ENCODE measurements at places on chromosomes 6 and 20.

DNA sequence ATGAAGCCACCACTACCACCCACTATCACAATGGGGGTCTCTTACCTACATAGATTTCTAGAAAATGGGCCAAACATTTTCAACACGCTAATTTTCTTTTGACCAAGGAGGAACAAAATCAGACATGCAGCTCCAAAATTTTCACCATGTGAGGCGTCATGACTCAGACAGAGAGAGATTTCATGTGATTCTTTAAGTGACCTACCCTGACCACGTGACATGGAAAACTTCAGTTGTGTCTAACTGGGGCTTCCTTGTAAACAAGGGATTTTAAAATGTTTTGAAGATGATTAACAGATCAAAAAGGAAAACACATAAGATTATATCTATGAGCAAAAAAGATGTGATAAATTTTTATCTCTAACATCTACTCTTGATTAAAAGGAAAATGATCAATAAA is 199.2 kb downstream of the TBXT start:
- no peak for DNase-seq

GRCh38 chr20:34891166-34892062 is 15.0 kb downstream of the ACSS2 start:
- no peak for DNase-seq

- DNase-seq, result no peak
These were observed 631.9 kb upstream of the MMS22L start for GRCh38 chr6:97914912-97915311.

DNA sequence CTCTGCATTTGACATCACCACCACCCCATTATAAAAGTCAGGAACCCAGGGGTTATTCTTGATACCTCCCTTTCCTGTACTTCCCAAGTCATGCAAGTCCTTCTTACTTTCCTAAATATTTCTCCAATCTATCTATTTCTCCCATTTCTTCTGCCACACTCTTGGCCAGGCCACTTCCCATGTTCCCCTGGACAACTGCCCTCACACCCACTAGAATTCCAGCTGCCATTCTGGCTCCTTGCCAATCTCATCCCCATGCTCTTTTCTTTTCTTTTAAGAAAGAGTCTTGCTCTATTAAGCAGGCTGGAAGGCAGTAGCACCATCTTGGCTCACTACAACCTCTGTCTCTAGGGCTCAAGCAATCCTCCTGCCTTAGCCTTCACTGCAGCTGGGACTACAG is 15.2 kb downstream of the DEFB132 start:
- no peak for DNase-seq

DNA sequence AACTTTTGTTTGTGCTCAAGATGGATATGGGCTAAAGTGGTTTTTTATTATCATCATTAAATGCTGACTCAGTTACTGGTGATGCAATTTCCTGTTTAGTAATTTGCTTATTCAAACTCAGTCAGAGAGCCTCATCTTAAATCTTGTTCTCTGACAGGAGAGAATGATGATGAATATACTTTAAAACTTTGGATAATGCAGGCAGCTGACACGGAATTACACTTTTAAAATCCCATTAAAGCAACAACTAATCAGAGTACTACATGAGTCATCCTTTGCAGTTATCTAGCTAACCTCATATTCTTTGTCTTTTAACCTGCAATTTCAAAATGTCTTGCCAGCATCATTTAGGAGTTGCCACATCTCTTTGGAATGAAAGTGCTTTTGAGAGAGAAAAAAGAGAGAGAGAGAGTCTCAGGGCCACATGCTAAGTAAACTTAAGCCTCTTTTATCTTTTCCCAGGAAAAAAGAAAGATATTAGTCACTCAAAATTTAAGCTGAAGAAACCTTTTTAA is 9.2 kb upstream of the C6orf141 start:
- no peak for DNase-seq

- no peak for DNase-seq
These were observed 167.0 kb downstream of the ERMARD start for GRCh38 chr6:169918239-169918953.
